ENCODE measurements at places on chromosomes 7 and 10.
A peak's percentile ranks its signal among the peaks of the same experiment; 100 is the strongest.

DNA sequence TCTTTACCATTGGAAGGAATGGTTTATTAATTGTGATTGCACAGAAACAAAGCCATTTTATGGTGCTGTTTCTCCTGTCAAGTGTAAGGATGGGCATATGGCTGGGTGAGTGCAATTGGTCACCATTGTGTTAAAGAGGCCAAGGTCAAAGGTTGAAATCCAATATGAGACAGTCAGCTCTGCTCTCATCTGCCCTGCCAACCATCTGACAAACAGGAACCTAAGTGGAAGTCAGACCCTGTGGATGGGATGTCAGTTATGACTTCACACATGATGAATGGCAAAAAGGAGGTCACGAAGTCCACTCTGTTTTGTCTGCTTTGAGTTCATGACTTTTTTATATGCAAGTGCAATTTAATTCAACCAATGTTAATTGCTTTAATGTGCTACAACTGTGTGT, 172.7 kb upstream of the TMEM229A start:
- DNase-seq, result no peak

DNA sequence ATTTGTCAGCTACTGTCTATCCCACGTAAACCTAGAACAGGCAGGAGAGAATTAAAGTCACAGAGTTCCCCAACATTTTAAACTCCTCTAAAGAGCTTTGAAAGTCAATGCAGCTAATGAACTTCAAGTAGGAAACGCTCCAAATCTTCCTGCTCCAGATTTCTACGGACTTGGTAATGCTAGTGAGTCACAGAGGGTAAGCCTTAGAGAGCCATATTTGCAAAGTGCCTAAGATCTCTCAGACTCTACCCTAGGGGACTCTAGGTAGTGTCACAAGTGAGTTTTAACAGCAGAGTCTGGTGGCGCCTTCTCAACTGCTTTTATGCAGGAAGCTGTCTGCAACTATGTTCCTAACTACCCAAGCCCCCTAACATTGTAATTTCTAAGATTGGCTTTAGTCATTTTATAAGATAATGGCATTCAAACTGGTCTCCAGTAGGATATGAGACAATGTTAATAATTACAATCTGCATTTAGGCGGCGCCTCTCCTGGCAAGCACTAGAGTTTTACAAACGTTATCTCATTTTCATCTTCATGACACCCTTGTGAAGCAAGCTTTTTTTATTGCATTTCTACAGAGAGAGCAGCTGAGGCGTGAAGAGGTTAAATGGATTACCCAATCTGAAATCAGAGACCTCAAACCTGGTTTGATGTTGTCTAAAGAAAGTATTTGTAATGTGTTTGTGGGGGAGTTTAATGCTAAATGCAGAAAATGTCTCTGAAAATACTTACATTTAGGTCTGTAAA, 22.0 kb upstream of the FZD1 start:
- no peak for DNase-seq

DNA sequence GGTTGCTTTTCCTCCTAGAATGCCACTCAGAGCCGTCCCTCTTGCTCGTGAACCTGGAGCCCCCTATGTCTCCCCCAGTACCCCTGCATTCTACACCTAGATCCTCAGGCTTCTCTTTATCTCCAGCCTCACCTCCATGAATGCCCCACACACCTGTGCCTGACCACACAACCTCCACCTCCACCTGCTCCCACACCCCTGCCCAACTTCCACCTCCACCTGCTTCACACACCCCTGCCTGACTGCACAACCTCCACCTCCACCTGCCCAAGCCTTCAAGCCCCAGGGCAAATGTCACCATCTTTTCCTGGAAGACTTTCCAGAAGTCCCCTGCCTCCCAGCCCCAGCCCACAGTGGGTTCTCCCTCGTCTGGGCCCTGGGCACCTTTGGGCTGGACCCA, 6.9 kb upstream of the LFNG start:
- DNase-seq, result no peak

DNA sequence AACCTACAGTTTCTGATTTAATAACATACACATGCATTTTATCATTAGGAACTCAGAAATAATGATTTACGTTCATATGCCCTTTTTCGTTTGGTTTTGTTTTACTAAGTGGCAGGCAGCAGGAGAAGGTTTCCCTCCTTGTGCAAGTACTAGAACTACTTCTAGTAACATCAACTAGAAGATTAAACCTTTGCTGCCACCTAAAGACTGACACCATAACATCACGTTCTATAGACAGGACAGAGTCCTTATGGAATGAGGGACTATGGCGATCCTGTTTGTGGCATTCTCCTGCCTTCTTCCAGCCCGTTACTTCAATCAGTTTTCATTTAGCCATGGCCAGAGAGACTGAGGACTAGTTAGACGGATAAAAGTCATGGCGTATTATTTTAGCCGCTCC, 53.2 kb downstream of the GAD2 start:
- peak; percentile 32 for DNase-seq

DNA sequence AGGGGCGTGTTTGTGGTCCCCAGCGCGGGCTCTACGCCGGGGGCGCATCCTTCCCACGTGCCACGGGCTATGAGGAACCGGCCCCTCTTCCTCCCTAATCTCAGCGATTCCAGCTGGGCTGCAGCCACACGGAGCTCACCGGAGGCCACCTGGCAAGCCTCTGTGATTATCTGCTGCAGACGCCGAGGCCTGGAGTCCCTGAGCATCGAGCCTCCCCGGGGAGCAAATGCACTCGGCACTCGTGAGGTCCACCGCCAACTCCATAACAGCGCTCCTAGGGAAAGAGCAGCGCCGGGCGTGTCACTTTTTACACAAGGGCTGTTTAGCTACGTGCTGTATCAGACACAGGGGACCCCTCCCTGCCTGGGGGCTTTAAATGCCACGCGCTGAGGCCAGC, 101.2 kb downstream of the DYNC2I1 start:
- no peak for DNase-seq

DNA sequence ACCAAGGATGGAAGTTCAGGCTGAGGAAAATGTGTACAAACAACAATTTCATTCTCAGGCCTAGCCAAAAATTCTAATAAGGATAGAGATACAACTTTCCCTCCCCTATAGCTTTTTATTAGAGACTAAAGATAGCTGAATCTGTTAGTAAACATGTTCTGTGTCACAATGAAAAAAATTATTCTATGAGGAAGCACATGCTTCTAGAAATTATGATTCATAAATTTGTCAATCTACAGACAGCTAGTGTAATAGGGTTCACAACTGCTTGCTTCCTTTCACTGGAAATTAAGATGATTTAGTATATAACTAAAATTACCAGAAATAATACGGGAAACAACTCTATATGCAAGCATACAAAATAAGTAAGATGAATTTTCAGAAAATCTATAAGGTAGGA, 56.6 kb downstream of the CCDC3 start:
- DNase-seq, result no peak

- DNase-seq, result peak; percentile 19
Measured at GRCh38 chr7:43700059-43700501, 29.2 kb downstream of the COA1 start.

GRCh38 chr7:141072548-141073172, 1.2 kb upstream of the TMEM178B start:
- DNase-seq, result peak; percentile 47

Measured in LNCaP clone FGC (cell line).